Right ventricle myocardium inferior (tissue), 1 donor: ENCODE measurements at places on chromosomes 1 and 21.

DNA sequence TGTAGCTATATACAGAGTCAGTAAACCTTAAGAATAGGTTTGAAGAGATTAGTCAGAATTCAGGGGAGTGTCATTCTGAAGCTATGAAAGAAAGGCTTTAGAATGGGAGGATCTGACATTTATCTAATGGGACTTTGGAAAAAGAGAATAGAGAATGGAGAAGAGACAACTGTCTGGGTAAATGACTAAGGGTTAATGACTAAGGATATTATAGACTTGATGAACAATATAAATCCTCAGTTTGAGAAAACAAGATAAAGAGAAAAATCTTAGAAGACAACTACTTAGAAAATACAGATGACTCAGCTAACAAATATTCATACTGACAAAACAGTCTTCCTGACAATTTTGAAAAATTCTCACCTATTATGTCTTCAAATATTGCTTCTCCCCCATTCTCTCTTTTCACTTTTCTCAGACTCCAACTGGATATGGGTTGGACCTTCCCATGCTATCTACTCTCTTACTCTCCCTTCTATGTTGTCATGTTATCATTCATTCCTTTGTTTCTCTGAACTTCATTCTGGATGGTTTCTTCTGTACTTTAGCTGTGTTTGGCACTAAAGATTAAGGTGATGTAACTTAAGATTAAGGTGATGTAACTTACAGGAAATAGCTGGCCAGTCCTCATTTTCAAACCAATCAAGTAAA, 20.4 kb downstream of the SLC16A1 start:
- no peak for DNase-seq

- DNase-seq = no peak
Observed at GRCh38 chr21:35465741-35466140, 416.6 kb upstream of the RUNX1 start.

GRCh38 chr1:5755552-5756125, 236.6 kb downstream of the NPHP4 start:
- no peak for DNase-seq

DNA sequence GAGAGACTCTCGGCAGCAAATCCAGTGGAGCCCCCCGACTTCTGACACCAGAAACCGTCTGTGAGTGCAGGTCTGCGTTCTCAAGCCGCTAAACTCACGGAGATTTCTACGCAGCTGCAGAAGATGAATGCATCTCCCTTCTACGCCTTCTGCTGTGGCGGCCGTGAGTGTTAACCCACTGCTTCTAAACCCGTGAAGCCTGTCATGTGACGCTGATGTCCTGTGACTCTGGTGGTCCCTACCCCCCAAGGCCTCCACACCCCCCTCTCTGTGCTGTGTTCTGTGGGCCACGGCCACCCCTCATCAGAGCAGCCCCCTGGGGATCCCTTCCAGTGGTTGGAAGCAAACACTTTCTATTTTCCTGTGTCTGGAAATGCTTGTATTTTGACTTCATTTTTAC, 33.9 kb upstream of the COL18A1 start:
- DNase-seq = peak; percentile 11

- DNase-seq = no peak
Observed at GRCh38 chr1:229972600-229973296, 94.3 kb upstream of the GALNT2 start.

GRCh38 chr1:227489572-227489971, 73.8 kb upstream of the ZNF678 start:
- no peak for DNase-seq
